ENCODE measurements at places on chromosomes 16 and 17. TPM values are rescaled to one million over a fixed set of nuclear protein-coding genes. Genes with fewer than 3 reads are reported as not detected.

TEKT5 gene
- total RNA-seq: not detected

GRCh38 chr17:72308744-72309385 is 188.0 kb downstream of the SOX9 start:
- no peaks in the 10 kb centered on the region for H3K4me1 ChIP-seq
- DNase-seq: no peak
- H3K4me3 ChIP-seq: no peak overlapping the region
- H3K27ac ChIP-seq: no peak overlapping the region

DNA sequence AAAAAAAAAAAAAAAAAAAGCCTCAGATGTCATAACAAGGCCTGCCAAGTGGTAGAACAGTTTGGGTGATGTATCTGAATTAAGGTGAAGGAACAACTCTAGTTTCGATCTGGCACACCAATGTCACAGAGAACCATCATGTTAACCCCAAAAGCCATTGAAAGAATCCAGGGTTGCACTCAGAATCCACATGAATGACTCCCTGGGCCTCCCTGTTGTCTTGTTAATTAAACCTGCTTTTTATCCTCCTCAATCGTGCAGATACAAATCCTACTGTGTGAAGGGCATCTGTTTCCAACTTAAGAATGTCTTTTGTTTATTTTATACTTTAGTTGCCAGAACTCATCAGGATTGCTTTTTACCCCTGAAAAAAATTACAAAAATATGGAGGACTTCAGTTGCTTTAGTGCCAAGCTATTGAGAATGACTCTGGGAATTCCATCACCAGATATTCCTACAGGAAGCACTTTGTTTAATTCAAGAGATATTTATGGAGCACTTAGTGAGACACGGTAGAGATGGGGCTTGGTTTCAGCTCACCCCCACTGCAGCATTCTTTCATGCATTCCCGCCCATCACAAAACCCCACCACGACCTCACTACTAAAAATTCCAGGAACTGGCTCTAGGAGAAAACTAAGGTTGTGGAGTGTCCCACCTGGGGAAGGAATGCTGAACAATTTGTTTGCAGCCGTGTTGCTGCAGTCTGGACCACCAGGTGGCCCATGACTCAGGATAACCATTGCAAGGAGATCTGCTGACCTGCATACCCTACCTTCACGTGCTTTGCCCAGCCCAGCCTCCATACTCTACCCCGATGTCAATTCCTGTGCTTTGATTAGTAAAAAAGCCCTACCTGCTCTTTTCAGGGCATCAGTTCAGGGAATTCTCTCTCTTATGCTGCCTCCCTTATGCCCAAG is 63.8 kb upstream of the GPRC5B start:
- DNase-seq: no peak
- no peak overlapping the region for H3K27ac ChIP-seq
- no peaks in the 10 kb centered on the region for H3K36me3 ChIP-seq
- H3K27me3 ChIP-seq: no peaks in the 10 kb centered on the region

DNA sequence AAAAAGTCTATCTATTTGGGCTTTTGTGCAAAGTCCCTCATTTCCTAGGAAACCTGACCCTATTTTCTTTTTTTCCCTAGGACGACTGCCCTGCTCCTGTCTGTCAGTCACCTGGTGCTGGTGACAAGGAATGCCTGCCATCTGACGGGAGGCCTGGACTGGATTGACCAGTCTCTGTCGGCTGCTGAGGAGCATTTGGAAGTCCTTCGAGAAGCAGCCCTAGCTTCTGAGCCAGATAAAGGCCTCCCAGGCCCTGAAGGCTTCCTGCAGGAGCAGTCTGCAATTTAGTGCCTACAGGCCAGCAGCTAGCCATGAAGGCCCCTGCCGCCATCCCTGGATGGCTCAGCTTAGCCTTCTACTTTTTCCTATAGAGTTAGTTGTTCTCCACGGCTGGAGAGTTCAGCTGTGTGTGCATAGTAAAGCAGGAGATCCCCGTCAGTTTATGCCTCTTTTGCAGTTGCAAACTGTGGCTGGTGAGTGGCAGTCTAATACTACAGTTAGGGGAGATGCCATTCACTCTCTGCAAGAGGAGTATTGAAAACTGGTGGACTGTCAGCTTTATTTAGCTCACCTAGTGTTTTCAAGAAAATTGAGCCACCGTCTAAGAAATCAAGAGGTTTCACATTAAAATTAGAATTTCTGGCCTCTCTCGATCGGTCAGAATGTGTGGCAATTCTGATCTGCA is 12.9 kb downstream of the TMEM98 start:
- no peak for DNase-seq
- H3K27me3 ChIP-seq: no peaks in the 10 kb centered on the region
- H3K36me3 ChIP-seq: peaks cover 26% of the 10 kb centered on the region
- no peak overlapping the region for H3K4me3 ChIP-seq
- H3K4me1 ChIP-seq: peaks cover 9% of the 10 kb centered on the region

Data from astrocyte (in vitro differentiated cells and primary cell).